Stimulated activated CD4-positive, alpha-beta T cell treated with anti-CD3 and anti-CD28 coated beads, Interleukin-4, amount 100 ng/mL, for 48 hours (primary cell): ENCODE measurements at places on chromosomes 16 and 17.

DNA sequence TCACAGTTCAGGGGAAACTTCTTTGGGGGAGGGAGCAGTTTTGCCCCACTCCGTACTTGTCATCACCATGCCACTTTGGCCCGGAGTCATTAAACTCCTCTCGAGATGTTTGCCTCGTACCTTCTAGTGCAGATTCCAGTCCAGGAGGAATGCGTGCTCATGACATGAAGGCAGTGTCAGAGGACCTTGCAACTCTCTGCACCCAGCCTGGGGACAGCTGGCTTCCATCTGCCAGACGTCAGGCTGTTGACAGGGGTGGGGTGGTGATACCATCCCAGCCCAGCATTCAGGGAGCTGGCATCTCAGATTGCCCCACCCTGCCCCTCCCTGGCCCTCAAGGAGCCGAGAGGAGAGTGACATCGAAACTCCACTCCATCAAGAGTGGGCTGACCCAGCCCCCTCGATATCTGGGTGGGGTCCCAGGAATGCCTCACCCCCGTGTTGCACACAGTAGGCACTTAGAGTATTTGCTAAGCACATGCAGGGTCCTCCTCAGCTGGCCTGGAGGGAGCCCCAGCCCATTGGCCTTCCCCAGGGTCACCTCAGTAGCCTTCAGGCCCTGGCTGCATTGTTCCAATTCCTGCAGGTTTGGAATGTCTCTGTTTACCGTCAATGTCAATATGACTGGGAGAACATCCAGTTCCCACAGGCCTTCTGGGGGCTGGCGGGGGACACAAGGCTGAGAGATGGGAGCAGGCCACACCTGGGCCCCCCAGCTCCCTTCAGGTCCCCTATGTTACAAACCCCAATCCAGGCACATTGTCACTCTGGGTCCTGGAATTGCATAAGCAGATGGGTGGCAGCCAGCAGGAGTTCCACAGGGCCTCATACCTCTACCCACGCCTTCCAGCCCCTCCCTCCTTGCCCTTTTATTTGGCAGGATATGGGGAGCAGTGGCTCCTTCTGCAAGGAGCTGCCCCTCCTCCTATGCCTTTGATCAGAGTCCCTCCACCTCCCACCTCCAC is 21.3 kb upstream of the EMP2 start:
- no peak for DNase-seq

DNA sequence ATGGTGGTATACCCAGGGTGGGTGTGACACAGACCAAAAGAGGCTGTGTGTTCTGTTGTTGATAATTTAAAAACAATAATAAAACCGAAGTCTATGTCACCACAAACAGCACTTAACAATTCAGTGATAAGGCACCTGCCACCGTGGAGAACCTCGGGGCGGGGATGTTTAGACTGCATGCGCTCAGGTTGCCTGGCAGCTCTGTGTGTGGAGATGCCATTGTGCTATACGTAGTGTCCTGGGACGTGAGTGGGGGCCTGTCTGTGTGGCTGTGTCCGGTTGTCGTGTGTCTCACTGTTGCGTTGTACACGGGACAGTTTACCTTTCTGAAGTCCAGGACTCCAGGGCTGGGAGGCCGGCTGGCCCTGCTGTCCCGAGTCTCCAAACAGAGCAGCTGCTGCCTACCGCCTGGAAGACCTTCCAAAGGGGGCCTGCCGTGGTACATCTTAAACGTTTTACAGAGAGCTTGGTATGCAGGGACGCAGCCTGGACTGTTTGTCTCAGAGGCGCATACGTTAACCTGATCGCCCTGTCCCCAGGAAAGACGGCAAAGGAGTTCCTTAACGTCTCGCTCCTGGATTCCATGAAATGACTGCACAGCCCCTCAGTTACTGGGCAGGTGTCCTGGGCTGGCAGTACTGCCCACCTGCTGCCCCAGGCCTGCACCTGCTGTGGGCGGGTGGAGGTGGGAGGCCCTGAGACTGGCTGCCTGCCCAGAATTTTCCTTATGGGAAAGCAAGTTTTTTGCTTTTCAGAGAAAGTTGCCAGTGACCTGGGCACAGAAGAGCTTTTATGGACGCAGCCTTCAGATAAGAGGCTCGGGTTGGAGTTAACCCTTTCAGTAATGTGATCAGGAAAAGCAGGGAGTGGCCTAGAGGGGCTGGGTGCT is 19.0 kb downstream of the SPIRE2 start:
- no peak for DNase-seq

GRCh38 chr17:32833076-32833475 is 43.8 kb downstream of the MYO1D start:
- DNase-seq, result no peak

- no peak for DNase-seq
Measured at GRCh38 chr16:64977206-64977920, 144.5 kb downstream of the CDH11 start.

DNA sequence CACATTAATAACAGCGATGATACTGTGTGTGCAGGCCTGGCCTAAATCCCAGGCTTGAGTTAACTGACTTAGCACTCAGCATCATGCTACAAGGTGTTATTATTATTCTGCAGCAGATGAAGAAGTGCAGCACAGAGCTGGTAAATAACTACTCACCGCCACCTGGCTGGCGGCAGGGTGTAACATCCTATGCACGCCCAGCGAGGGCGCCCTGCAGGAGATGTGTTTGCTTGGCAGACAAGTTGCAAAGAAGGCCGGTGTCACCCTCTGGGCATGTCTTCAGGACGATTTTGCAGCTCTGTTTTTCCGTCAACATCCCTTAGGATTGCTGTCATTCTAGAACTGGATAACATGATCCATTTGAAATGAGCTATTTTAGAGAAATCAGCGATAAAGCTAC is 30.1 kb downstream of the DNAH9 start:
- no peak for DNase-seq

- DNase-seq, result no peak
Measured at GRCh38 chr16:82175627-82176026, 5.6 kb upstream of the MPHOSPH6 start.

GRCh38 chr17:49051269-49051668 is 54.1 kb downstream of the IGF2BP1 start:
- DNase-seq, result no peak
